Stimulated activated memory B cell treated with anti-CD40 and anti-IgM and Interleukin-4, amounts not matched to agents 10 μg/mL and 1 μg/mL and 100 μg/mL, for 72 hours (primary cell): ENCODE measurements at places on chromosomes 16 and 17.

DNA sequence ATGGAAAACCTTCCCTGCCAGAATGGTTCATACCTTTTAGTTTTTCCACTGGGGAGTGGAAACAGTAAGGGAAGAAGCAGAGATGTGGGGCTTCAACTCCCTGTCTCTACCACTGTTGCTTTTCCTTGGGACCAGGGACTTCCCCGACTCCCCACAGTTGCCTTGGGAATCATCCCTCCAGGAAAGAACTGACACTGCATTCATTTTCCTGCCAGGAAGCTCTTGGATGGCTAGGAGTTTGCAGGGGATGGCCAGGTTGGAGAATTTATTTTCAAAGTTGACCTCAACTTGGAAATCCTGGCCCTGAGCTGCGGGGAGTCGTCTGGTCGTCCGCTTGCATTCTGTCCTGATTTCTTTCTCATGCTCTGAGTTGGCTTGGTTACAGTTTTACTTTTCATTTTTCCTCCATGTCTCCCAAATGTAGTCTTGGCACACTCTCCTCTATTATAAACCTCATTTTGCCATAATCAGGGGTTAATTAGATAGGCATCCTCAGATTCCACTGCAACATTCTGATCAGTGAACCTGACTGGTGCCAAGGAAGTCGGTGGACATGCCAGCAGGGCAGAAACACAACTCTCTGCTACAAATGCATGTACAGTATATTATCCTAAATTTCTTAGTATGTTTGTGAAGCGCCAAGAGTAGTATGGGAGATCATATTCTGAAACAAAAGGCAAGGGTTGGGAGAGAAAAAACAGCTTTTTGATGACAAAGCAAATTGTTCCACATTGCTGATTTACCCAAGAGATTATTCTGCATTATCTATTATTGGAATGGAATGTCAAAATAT is 220.5 kb upstream of the XYLT1 start:
- no peaks in the 10 kb centered on the region for H3K36me3 ChIP-seq
- no peak overlapping the region for H3K4me3 ChIP-seq
- H3K27me3 ChIP-seq = peaks cover 31% of the 10 kb centered on the region
- no peaks in the 10 kb centered on the region for H3K4me1 ChIP-seq
- H3K27ac ChIP-seq = no peak overlapping the region
- ATAC-seq = no peak

- H3K4me3 ChIP-seq = no peak overlapping the region
- no peak overlapping the region for H3K27ac ChIP-seq
- peaks cover 91% of the 10 kb centered on the region for H3K27me3 ChIP-seq
- no peak for ATAC-seq
Measured at GRCh38 chr17:81437191-81437651, 42.0 kb downstream of the BAHCC1 start.

GRCh38 chr17:38550661-38551060 is 55.1 kb downstream of the SRCIN1 start:
- peaks cover 64% of the 10 kb centered on the region for H3K27me3 ChIP-seq
- no peaks in the 10 kb centered on the region for H3K36me3 ChIP-seq
- no peak overlapping the region for H3K27ac ChIP-seq
- H3K4me1 ChIP-seq = no peaks in the 10 kb centered on the region

DNA sequence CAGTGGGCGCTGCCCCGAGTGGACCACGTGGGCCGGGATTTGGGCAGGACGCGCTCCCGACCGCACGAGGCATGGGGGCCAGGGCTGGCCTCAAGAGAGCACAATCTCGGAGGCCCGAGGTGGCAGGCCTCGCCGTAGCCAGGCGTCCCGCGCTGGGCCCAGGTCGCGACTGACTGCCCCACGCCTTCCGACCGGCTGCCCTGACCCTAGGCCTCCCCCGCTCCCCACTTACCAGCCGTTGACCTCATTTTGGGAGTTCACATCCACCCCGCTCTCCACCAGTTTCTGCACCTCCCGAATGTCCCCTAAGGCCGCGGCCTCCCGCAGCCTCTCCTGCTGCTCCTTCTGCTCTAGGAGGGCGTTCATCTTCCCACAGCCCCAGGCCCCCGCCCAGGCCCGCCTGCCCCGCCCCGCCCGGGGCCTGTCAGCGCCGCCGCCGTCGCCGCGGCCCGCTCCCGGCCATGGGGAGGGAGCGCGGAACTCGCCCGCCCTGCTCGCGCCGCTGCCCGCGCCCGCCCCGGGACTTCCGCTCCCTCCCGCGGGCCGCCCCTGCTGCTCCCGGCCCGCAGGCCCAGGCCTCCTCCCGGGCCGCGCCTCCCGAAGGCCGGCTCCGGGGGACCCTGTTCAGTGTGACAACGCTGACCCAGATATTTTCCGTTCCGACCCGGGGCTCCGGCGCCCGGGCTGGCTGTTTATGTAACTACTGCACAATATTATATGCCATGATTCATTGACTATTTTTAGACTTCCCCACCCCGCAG is at the start of gene ANKRD40:
ANKRD40 (minus strand) TSS at position 626 of the 761 bp plus-strand sequence; CDS start at position 366, 260 bp downstream.
- H3K4me1 ChIP-seq = peaks cover 33% of the 10 kb centered on the region
- peak within 1 kb of the TSS; percentile 95 for H3K4me3 ChIP-seq
- H3K36me3 ChIP-seq = peaks cover 10% of the 10 kb centered on the region
- ATAC-seq = peak; percentile 94
- H3K27me3 ChIP-seq = no peaks in the 10 kb centered on the region

DNA sequence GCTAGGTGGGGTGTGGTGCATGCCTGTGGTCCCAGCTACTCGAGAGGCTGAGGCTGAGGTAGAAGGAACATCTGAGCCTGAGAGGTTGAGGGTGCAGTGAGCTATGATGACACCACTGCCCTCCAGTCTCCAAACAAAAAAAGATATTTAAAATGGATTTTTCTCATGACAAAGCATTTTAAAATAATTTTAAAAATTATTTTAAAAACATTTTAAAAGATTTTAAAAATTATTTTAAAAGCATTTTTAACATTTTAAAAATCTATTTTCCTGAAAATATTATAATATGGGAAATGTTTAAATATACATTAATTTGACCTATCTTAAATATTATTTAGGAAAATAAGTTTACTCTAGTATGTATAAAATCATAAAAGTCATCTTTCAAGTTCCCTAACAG is 26.8 kb downstream of the MED13 start:
- peaks cover 14% of the 10 kb centered on the region for H3K4me1 ChIP-seq
- no peaks in the 10 kb centered on the region for H3K27me3 ChIP-seq
- H3K27ac ChIP-seq = no peak overlapping the region
- no peak overlapping the region for H3K4me3 ChIP-seq

- no peaks in the 10 kb centered on the region for H3K4me1 ChIP-seq
- H3K36me3 ChIP-seq = peaks cover 4% of the 10 kb centered on the region
- H3K27me3 ChIP-seq = no peaks in the 10 kb centered on the region
- no peak overlapping the region for H3K4me3 ChIP-seq
- no peak for ATAC-seq
- H3K27ac ChIP-seq = no peak overlapping the region
Measured at GRCh38 chr16:67212766-67213165, 13.8 kb downstream of the ELMO3 start.

GRCh38 chr16:67959536-67960329 is 8.7 kb downstream of the SLC12A4 start:
- H3K27me3 ChIP-seq = no peaks in the 10 kb centered on the region
- peaks cover 41% of the 10 kb centered on the region for H3K36me3 ChIP-seq
- H3K4me1 ChIP-seq = peaks cover 7% of the 10 kb centered on the region
- no peak for ATAC-seq

- peaks cover 39% of the 10 kb centered on the region for H3K36me3 ChIP-seq
- H3K4me1 ChIP-seq = peaks cover 58% of the 10 kb centered on the region
- peak overlapping the region; percentile 94 for H3K27ac ChIP-seq
- H3K4me3 ChIP-seq = peak overlapping the region; percentile 99
Measured at GRCh38 chr16:69338557-69339288, 641 bp downstream of the COG8 start.

DNA sequence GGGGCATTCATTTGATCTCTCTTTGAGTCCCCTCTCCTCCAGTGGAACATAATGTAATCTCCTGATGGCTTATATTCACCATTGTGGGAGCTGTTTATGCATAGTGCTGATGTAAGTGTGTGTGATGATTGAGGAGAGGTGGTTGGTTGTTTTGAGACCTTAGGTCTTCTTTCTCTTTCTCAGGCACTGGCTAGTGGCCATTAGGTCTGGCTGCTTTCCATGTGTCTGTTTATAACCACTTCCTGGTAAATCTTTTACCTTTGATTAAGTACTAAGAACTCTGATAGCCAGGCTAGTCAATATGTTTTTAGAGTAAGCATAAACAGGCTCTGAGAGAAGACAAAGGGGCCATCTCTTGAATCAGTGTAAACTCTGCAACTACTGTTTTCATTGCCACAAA is 27.9 kb downstream of the VAT1L start:
- no peak overlapping the region for H3K27ac ChIP-seq
- H3K4me1 ChIP-seq = no peaks in the 10 kb centered on the region
- no peak overlapping the region for H3K4me3 ChIP-seq
- H3K36me3 ChIP-seq = no peaks in the 10 kb centered on the region

- H3K4me1 ChIP-seq = no peaks in the 10 kb centered on the region
- no peaks in the 10 kb centered on the region for H3K27me3 ChIP-seq
- no peak overlapping the region for H3K27ac ChIP-seq
- peaks cover 62% of the 10 kb centered on the region for H3K36me3 ChIP-seq
- no peak for ATAC-seq
- no peak overlapping the region for H3K4me3 ChIP-seq
Measured at GRCh38 chr16:46583036-46583435, 38.1 kb downstream of the SHCBP1 start.

DNA sequence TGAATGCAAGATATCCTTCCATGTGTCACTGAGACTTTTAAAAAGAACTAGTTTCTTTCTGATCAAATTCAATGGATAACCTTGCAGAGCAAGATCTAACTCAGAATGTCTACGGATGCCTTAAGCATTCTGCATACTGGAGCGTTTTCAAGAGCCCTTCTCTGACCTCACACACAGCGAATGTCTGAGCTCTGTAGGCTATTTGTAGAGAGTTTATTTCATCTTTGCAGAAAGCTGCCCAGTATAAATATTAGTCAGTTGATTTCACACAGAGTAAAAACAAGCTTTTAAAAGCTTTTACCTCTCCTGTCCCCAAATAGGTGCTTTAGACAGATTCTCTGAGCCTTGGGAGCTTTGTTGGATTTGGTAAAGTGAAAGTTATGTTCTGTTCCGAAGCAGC is 165.0 kb downstream of the RBFOX1 start:
- H3K36me3 ChIP-seq = no peaks in the 10 kb centered on the region
- no peak overlapping the region for H3K27ac ChIP-seq
- no peak for ATAC-seq
- H3K27me3 ChIP-seq = no peaks in the 10 kb centered on the region
- H3K4me3 ChIP-seq = no peak overlapping the region

- H3K36me3 ChIP-seq = no peaks in the 10 kb centered on the region
- no peaks in the 10 kb centered on the region for H3K4me1 ChIP-seq
- ATAC-seq = no peak
- H3K27ac ChIP-seq = no peak overlapping the region
Measured at GRCh38 chr16:54936201-54936978, 5.7 kb downstream of the IRX5 start.
